ENCODE measurements at places on chromosomes 2 and 18.

DNA sequence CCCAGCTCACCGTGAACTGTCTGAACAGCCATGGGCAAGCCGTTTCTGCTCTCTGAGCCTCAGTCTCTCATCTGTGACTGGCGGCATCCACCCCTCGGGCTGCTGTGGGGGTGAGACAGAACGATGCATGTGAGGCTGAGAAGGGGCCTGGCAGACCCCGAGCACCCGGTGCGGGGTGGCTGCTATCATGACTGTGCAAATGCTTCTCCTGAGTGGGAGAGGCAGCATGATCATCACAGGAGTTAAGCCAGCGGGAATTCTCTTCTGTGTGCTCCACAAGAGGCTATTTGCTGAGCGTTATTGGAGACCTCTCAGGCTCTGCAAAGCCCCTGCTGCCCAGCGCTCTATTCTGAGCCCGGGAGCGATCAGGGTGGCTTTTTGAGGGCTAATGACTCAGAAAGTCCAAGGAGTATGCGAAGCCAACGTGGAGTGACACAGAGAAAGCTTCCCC lies 45.8 kb upstream of the ID2 start:
- DNase-seq, result no peak

DNA sequence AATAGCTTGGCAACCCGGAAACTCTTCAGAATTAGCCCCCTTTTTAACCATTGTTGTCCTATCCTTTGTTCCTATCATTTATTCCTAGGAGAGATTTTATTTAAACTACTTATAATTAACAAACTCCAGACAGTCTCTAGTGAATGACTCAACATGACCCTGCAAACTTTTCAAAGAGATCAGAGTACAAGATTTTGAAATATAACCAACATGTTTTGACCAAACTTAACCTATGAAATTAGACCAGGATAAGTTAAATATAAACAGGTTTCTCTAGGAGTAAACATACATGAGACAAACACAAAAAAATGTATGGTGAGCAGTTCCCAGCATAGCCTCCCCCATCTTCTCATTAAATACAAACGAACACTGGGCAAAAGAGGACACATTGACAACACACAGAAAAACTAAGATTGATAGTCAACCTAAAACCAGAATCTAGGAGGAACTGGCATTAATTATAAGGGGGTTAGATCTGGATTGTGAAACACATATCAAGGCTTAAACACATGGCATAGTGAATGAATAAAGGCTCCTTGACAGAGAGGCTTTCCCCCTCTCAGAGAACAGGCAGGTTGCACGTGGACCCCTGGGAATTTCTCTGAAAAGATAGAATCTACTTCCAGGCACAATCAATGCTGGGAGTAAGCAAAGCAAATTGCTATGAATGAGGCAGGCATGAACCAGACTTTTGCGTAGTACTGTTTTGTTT lies 284.1 kb downstream of the IRS1 start:
- no peak for DNase-seq

DNA sequence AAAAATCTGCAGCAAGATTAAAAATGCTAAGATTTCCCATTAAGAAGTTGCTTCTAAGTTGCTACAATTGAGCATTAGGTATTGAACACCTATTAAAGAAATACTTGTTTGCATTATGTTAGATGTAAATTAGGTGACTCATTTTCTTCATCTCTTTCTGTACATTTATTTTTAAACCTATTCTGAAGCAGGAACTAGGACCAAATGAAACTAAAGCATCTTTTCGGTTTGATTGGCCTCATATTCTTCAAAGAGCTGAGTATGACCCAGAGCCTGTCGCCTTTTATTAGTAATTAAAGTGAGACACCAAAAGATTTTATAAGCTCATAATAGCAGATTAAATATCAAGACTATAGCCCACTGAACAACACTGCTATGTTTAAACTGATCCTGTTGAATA lies 83.4 kb upstream of the ZEB2 start:
- DNase-seq, result no peak

DNA sequence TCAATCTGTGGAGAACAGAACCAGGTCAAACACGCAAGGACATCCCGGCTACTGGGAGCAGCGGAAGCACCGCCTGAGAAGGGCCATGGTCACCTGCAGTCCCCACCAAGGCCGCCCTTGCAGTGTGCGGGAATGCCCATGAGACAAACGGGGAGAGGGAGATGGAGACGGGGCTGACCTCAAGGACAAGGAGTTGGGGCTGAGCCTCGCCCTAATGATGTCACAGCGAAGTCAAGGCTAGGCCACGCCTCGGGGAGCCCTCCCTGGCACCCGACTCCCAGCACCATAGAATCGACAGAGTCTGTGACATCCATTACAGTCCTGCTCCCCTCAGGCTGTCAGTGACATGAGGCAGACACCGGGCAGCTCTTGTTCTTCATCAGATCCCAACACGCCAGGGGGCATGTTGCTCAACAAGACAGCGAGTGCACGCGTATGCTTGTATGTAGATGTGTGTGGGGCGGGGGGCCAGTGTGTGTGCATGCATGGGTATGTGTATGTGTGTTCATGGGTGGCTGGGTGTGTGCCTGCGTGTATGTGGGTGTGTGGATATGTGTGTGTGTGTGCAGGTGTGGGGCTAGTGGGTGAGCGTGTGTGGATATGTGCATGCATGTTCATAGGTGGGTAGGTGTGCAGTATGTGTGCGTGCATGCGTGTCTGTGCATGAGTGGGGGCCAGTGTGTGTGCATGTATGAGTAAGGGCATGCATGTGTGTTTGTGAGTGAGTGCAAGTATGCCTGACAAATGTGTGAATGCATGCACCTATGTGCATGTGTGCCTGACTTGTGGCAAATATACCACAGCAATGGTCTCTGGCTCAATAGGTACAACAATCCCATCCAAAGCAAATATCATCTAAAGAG lies 57.0 kb downstream of the ANKMY1 start:
- DNase-seq, result peak; percentile 56

DNA sequence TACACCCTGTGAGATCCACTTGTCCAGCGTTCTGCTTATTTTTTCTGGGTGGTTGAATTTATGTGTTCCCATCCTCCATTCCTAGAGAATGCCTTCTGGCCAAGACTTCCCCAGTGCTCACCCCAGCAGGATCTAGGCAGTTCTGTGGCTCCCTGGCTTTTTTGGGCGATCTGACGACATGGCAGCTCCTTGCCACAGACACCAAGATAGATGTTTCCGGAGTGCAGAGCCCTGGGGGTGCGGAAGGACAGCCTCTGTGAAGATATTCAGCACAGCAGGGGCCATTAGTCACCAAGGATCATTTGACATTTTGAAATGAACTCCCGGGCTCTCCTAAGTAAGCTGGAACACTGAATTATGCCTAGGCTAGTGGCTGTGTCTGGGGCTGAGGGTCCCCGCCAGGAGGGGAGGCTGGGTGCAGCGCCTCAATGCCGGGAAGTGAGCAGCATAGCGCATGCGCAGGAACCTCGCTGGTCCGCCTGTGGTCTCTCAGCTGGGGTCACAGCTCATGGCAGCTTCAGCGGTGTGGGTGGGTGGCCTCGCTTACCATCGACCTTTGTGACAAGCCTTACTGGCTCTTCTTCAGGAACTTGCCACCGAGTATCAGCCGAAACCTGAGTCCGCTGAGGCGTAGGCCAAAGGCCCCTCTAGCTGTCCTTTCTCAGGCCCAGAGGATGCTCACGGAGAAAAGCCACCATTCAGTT lies 60.3 kb downstream of the MEX3C start:
- DNase-seq, result no peak

- DNase-seq, result no peak
These were observed 506.1 kb upstream of the DCC start for GRCh38 chr18:51833850-51834249.

- DNase-seq, result no peak
These were observed 100.8 kb upstream of the MAP2 start for GRCh38 chr2:209322905-209323512.

- no peak for DNase-seq
These were observed 2.7 kb upstream of the PID1 start for GRCh38 chr2:229273723-229274338.

GRCh38 chr2:104402825-104403224 lies 451.1 kb upstream of the POU3F3 start:
- DNase-seq, result no peak

DNA sequence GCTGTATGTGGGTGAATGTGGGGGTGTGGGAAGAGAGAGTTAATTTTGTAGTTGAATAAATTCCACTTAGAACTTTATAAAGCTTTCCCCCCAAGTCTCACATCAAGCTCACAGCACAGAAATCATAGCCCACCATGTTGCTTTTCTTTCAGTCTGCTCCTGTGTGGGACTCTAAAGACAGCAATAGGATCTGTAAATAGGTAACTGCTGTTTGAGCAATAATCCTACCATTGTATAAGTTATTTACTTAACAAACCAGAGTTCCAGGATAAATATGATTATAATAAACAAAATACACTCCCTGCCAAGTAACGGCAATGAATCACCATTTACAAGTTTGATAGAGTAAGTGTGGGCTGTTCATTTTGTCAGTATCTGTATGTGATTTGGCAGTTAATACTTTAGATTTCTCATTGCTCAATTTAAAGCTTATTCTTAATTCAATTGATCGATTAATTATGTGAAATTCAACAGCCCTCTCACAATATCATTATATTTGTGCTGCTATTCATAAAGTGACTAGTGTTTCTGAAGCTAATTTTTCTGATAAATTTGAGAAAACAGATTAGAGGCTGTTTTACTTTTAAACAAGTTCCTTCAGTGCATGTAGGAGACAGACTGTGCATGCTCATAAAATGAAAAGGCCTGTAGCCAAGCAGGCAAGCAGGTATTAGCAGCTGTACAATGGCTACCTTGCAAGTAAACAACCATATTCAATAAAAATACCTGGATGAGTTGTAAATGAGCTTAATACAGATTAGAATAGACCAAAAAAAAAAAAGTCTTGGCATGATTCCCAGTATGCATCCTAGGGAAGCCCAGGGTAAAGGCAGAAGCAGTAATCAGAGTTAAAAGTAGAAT lies 142.7 kb downstream of the PDE11A start:
- no peak for DNase-seq

GRCh38 chr18:74336656-74337055 lies 21.0 kb downstream of the C18orf63 start:
- no peak for DNase-seq

GRCh38 chr2:213167271-213167930 lies 16.0 kb upstream of the IKZF2 start:
- DNase-seq, result no peak

- DNase-seq, result peak; percentile 93
These were observed 93.9 kb upstream of the LGALSL start for GRCh38 chr2:64359892-64360657.

DNA sequence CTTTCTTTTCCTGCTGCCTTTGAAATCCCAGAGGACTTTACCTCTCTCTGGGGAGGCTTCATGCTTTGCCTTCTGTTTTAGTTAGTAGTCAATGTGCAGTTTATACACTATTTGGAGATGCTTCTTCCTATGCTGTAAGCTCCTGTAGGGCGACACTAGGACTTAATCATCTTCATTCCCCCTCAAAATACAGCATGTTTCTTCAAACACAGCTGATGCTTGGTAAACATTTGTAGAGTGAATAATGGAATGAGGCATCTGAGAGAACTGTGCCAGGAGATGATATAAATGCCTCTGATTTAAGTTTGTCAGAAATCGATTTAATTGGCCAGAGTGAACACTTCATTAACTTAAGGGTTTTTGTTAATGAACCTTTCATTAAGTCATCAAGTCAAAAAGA lies 43.4 kb downstream of the LHCGR start:
- no peak for DNase-seq

- no peak for DNase-seq
These were observed 353.1 kb downstream of the RND3 start for GRCh38 chr2:150134223-150134857.

DNA sequence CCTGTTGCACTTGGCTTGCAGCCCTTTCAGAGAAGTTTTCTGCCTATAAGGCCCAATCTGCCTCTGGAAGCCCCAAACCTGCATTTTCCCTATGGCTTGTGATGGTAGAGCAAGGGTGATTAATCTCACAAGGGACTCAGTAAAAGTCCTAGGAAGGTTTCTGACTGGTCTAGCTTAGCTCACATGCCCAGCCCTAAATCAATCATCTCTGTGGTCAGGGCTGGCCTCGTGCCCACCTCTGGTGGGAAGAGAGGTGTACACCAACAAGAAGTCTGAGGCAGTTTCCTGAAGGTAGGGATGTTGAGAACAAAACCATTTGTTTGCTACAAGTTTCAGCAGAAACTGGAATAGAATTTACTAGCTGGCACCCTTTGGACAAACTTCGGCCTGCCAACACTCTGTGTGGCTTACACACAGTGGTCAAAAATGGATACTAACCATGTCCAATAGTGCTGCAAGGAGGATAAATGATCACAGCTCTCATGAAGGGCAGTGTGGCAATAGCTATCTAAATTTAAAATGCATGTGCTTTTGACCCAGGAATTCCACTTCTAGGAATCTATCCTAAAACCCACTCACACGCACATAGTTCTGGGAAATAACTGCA lies 96.4 kb downstream of the EN1 start:
- DNase-seq, result peak; percentile 41

DNA sequence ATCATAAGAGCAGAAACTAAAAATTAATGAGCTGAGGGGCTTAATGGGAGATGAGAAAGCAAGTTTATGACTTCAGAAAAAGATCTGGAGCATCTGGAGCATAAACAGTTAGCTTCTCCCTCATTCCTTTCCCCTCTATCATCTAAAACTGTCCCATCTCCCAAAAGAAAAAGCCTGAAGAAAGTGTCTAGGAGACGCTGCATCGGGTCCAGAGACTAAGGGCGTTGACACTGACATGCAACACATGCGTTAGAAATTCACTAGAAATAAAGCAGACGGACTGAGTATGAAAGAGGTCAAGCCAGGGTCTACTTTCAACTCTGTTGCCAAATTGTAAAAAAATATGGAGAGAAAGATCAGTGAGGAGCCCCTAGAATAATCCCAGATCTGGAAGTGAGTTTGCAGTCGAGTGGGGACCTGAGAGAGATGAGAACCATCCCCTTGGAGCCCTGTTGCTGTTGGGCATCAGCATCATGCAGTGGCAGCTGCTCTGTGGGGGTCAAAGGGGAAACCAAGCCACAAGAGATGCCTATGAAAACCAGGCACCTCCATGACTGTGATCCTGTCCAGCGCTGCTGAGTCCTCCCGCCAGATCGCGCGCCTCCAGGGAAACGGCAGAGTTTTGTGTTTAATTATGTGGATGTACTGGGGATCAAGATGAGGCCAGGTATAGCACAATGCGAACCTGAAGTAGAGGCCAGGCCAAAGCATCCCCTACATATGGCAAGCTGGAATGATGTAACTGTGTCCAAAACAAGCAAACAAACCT lies 13.9 kb downstream of the ANTXR1 start:
- DNase-seq, result no peak

GRCh38 chr2:16962505-16962904 lies 296.9 kb upstream of the CYRIA start:
- DNase-seq, result no peak

DNA sequence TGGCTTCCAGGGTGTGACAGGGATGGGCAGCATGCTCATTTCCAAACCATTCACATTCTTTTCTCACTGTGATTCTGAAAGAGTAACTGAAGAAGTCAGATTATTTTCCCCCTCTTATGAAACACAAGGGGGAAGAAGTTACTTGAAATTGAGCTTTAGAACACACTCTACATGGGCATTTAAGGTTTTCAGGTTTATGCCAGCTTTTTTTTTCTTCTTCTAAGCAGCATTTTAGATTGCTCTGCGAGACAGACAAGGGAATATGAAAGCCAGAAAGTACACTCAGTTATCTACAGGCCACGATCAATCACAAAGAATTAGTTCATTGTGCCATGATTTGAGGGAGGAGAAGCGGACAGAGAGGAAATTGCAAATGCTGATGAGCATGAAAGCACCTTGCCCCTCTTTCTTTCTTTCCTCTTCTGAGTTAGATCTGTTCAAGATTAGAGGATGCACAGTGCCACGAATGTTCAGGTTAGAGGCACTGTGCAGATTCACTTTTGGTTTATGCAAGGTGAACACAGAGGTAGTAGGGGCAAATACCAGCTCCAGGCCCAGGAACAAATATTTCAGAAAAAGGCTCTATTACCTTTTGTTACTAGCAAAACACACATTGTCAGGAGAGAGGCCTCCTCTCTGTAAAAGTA lies 49.2 kb downstream of the CXCR4 start:
- DNase-seq, result no peak

Data from coronary artery (tissue), 2 donors.